Stimulated activated CD4-positive, alpha-beta T cell treated with anti-CD3 and anti-CD28 coated beads, Interleukin-1b, Interleukin-23, amount 100 ng/mL, for 24 hours (primary cell): ENCODE measurements at places on chromosomes 6 and 20.

GRCh38 chr6:6674872-6675271 is 86.4 kb downstream of the LY86 start:
- no peak for DNase-seq

DNA sequence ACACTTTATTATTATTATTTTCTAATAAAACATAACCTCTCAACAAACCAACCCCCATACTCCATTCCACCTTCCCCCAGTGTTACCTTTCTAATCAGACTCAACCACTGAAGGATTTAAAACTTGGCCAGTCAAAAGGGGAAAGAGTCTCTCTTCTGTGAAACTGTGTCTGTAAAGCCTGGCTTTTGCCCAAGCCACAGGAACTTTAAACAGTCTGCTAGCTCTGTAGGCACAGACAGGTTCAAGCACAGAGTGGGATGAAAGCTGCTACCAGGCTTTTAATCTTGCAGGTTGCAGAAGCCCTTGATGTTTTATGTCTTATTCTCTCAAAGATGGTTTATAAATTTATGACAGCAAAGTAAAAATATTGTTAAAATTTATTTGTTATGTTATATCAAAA is 585.7 kb downstream of the TENT5A start:
- no peak for DNase-seq

- DNase-seq = no peak
These were observed 93.4 kb upstream of the MPC1 start for GRCh38 chr6:166476061-166476591.

- no peak for DNase-seq
These were observed 69.3 kb upstream of the STMND1 start for GRCh38 chr6:17032590-17032987.

DNA sequence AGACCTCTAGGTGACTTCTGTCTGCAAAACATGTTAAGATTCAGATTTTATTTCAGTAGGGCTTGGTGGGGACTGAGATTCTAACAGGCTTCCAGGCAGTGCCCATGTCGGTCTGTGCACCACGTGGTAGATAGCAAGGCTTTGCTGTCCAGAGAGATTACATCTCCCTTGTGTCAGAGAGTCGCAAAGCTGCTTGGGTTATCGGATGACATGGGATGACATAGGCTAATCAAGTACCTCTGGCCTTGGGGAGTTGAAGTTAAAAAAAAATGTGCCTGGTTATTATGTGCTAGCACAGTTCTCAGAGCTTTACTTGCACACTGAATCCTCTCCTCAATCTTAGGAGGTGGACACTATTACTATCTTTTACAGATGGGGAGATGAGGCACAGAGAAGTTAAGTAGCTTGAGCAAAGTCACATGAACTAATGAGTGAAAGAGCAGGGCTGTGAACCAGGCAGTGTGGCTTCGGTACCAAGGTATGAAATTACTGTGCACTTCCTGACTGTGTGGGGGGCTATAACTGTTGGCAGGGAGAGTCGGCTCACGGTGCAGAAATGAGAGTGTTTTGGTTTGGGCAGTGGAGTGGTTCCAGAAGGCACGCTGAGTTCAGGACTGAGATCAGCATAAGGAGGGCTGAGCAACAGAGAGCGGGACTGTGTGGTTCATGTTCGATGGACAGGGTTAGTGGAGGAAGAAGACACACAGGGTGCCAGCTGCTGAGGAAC is 41.1 kb downstream of the FARS2 start:
- DNase-seq = peak; percentile 9

- no peak for DNase-seq
These were observed 693 bp downstream of the FAM50B start for GRCh38 chr6:3849681-3850450.

- no peak for DNase-seq
These were observed 16.1 kb downstream of the GHRH start for GRCh38 chr20:37245216-37246150.

GRCh38 chr6:7684843-7685242 is 41.1 kb upstream of the BMP6 start:
- no peak for DNase-seq

DNA sequence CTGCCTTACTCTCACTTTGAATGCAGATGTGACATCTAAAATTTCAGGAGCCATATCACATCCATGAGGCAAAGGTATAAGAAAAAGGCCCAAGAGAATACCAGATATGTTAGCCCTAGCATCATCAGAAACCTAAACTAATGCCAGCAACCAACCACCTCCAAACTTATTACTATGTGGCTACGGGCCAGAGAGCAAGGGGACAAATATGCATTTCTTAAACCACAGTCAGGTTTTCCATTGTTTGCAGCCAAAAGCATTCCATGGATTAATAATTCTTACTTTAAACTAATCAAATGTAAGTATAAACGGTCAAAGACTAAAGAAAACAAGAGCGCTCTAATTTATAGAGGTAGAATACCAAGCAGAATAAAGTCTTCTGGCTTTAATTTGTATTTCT is 84.7 kb downstream of the TASP1 start:
- DNase-seq = no peak

DNA sequence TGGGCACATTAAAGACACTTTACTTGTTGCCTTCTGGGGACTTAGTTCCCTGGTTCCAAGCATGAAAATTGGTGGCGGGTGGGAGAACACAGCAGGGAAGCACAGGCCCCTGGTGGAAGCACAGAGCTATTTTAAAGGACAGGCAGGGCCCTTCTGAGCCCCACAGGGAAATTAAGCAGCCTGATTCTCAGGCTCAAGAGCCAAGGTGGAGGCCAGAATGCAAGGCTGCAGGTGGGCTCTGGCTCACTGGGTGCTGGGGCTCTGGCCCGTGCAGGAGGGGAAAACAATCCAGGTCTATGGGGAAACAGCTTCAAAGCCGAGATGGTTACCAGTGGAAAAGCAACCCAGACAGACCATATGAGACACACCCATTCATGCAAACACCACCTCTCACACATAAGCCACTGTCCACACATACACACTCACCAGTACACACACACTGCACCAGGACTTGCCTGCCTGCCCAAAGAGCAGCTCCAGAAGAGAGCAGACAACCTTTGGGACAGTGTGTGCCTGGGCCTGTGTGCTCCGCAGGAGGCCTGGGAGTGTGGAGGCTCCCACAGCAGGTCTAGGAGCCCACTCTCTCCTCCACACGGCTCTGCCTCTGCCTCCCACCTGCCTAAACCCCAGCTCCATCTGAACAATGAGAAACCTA is 30.6 kb downstream of the TFEB start:
- no peak for DNase-seq

GRCh38 chr6:33740204-33740608 is 6.5 kb downstream of the IP6K3 start:
- DNase-seq = no peak

DNA sequence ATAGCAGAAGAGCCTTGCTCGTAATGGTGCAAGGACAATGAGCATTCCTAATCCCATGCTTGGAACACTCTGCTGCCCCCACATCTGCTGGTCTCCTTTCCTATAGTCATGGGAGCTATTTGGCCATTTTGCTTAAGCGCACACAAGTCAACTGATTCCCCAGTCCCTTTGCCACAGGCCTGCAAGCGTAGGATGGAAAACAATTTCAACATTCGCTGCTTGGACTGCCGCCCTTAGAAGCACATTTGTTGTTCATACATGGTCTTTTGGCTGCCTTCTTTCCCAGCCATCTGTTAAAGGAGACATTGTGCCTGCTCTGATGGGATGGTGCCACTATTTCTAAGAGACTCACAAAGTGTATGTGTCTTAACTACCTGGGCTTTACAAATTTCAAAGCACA is 96.9 kb downstream of the RFX6 start:
- DNase-seq = no peak

- no peak for DNase-seq
These were observed 77.8 kb downstream of the PKHD1 start for GRCh38 chr6:52009466-52010140.

DNA sequence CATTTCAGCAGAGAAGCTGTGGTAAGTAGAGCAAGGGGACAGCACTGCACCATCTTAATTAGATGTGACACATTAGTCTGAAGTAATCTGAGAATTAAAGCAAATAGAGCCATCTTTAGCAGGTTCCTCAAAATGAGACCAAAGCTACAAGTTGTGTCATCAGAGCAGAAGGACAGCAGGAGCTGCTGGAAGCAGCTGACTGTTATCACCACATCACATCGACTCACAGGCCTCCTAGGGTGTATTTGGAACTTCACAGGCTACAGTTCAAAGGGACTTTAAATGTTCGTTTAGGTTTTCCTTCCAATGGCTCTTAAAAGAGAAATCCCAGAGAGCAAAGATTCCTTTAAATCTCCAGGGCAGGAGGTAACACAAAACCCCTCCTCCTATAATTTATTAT is 69.5 kb downstream of the LCA5 start:
- no peak for DNase-seq
